M059J (cell line): ENCODE measurements at places on chromosomes 2 and 18.

DNA sequence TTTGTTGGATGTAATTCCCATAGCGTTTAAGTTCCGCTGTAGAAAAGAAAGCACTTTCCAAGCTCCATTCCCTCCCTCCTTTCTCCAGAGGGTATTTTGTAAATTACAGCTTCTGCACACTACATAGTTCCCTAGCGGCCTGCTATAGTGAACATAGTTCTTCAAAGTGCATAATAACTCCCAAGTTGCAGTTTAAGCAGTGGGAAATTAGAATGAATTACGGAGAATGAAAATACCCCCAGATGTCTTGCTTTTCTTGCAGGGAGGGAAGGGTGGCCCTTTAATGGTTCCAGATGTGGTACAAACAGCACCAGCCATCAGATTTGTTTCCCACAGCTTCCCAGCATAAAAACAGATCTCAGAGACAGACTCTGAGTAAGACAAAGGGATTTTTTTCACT, 893.9 kb downstream of the SUCLG1 start:
- no peak for DNase-seq

GRCh38 chr18:23932385-23933067, 82.0 kb upstream of the TTC39C start:
- DNase-seq = peak; percentile 59

- no peak for DNase-seq
These were observed 134.3 kb downstream of the TDRD15 start for GRCh38 chr2:21258082-21258481.

DNA sequence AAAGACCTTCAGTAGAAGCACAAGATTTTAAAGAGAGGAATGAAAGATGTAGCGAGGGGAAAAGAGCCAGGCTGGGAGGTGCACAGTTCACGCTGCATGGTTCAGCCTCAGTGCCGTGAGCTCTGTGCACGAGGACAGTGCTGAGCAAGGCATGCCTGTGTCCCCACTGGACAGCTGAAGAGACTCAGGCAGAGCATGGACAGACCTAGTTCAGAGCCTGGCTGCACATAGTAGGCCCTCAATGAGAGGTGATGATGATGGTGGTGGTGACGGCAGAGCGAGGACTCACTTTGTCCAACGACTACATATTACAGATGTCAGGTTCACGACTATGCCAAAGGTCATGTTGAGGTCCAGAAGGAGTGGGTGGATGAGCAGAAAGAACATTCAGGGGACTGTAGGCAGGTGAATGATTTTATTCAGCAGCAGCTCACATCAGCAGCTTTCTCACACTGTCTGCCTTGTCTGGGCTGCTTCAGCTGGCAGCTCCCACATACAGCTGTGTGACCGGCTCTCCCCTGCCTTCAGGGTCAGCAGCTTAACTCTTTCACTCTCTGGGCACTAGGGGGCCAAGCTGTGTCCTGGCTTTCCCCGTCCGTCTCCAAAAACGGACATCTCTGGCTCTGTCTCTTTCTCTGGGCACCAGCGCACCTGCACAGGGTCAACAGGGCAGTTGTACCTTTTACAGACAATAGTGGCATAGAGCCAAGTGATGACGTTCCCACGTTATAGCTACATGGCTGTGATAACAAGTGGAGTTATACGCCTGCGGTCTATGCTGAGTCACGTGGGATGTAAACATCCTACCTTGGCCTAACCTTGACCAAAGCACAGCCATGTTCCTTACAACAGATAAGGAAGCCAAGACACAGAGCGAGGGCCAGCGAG, 128.8 kb upstream of the MSH6 start:
- peak; percentile 26 for DNase-seq

DNA sequence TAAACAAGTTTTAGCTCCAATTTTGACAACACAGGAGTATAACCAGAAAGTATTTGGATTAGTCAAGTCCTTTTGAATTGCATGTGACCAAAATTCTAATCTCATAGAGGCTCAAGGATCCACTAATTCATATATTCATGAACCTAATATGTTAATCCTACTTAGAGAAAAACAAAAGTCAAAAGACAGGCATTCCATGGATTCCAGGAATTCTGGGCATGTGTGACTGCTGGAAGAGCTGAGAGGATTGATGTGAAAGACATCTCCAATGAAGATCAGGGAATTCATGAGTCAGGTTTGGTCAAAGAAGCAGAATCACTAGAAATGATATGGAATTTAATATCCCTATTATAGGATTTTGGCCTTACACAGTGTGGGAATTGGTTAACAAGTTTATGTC, 1494.6 kb upstream of the DDX18 start:
- no peak for DNase-seq

DNA sequence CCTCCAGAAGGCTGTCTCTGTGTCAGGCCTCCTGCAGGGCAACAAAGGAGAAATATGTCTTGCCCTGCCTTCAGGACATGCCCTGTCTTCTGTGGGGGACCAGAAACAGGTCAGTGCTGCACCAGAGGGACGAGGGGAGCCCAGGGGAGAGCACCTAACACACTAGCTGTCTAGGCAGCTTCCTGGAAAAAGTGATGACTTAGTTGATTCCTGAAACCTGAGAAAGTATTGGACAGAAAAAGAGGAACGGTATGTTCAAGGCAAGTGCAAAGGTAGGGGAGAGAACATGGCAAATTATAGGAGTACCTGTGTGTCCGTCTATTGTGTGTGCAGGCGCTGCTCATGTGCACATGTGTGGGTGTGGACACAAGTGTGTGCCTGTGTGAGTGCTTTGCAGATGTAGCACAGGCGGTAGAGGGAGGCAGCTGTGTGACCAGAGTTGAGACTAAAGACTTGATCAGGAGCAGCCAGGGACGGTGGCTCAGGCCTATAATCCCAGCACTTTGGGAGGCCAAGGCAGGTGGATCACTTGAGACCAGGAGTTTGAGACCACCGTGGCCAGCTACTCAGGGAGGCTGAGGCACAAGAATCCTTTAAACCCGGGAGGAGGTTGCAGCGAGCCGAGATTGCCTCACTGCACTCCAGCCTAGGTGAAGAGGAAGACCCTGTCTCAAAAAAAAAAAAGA, 119.5 kb downstream of the GYPC start:
- DNase-seq = no peak

- no peak for DNase-seq
These were observed 94.8 kb upstream of the HNRNPA3 start for GRCh38 chr2:177117755-177118154.

DNA sequence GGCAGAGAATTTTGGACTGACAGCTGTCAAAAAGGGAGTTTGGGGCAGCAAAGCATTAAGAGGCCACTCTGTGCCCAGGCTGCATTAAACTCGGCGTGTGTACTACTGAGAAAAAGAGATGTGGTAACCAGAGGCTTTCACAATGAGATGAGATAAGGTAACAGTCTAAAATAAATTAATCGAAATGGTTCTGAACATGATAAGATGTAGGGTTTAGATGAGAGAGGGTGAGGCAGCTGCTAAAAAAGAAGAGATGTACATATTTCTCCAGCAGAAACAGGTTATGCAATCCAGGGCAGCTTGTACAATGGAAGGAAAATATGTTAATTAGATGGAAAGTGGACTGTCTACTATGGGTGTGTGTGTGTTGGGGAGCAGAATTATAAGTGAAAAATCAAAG, 39.2 kb upstream of the ACTR3 start:
- DNase-seq = no peak

DNA sequence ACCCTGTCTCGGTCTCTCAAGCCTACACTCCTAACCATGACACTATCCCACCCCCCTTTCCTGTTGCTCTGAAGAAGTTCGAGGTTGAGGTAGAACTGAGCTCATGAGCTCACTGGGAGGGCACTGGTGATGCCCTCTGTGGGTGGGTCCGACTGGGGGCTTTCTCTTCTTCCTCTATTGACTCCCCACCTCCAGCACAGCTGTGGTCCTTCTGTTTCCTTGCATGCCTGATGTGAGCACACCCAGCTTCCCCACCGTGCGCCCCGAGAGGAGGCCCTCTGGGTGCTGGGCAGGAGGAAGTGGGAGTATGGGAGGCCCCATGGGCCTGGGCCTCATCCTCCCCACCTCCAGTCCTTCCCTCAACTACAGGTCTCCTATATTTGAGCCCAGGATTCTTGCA, 20.9 kb downstream of the SPEG start:
- DNase-seq = no peak

DNA sequence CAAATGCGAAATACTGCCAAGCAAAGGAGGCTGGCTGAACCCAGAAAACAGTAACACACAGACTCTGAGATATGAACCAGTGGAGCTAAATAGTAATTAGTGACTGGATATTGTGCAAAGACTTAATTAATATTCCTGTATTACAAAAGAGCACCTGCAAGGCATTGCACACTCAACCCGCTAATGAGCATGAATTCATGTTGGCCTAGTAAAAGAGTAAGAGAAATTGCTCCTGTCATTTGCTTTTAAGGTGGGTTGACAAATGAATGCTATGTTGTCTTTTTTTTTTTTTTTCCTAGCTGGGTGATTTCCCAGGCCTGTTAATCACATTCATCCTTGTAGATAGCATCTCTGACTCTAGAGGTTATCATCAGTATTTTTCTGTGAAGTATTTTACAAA, 87.0 kb upstream of the CERS6 start:
- no peak for DNase-seq
